NCI-H187 (cell line): ENCODE measurements at places on chromosomes 2 and 18.

DNA sequence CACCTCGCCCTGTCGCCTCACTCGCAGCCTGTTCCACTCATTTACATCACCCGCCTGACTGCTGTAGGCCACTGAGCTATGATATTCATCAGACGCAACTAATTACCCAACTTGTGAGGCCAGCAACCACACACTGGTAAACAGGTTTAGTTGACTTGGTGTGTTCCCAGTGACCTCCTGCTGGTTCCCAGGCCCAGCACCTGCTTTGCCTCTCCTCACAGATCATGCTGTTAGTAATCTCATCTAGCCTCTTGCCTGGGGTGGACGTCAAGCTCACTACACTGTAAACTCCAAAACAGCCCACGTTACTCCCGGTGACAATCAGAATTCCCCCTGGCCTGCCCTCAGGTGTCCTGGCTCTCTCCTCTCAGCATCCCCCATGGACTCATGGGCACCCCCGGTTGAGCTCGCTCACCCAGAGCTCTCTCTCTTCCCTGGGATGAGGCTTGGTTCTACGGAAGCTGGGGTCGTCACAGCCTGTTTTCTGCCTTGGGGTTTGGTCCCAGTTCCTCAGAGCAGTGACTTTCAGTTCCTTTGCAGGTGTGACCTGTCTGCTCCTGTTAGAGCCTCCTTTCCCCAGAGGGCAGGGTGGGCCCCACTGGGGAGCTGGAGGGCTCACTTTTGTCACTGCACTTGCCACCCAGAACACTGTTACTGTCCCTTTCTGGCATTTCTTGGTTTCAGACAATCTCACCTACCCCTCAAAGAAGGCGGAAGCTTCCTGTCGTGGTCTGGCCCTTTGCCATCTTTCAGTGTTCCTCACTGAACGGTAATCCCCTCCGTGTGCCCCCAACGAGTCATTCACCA, 40.3 kb downstream of the INPP5D start:
- no peak for DNase-seq

GRCh38 chr18:32461709-32462272, 8.9 kb downstream of the GAREM1 start:
- DNase-seq: no peak

GRCh38 chr2:7010391-7011054, 93.3 kb downstream of the RNF144A start:
- DNase-seq: no peak

- DNase-seq: no peak
Observed at GRCh38 chr2:177553176-177553884, 160.8 kb downstream of the AGPS start.

DNA sequence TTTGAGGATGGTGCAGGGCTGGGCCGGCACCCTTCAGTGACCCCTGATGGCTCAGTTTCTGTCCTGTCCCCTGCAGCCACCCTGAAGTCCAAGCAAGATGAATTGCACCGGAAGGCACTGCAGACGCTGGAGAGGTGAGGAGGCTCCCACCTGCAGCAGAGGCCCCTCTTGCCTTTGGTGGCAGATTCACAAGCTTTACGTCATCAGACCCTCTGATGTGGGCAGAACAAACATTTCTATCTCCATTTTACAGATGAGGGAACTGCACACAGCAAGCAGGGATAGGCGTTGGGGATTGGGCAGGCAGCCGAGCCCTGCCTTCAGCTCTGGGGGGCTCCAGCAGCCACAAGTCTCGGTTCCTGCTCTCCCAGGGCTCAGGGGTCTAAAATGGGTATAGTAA, 107.7 kb upstream of the MCFD2 start:
- DNase-seq: no peak

GRCh38 chr2:142875652-142876051, 1.8 kb upstream of the KYNU start:
- DNase-seq: no peak

DNA sequence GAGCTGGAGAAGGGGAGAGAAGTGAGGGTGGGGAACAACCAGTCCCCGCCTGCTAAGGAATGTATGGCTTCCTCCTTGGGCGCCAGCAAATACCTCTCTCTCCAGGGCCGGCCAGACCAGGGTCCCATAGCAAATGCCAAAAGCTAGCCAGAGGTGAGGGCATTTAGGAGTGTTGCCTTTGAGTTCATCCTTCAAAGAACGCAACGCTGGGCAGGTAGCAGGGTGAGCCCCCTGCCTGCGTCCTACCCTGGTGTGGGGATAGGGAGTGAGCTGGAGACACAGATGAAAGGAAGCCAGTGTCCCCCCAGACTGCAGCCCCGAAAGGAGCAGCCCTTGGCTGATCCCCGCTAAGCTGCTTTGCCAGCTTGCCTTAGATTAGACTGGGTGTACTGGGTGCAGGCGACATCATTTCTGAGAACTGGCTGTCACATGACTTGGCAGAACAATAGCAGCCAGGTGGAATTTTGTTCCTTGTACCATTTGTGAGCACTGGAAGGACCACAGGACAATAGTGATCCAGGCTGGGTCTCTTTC, 40.4 kb downstream of the KLHL29 start:
- no peak for DNase-seq

- no peak for DNase-seq
Observed at GRCh38 chr18:34866739-34867138, 156.6 kb downstream of the DTNA start.

DNA sequence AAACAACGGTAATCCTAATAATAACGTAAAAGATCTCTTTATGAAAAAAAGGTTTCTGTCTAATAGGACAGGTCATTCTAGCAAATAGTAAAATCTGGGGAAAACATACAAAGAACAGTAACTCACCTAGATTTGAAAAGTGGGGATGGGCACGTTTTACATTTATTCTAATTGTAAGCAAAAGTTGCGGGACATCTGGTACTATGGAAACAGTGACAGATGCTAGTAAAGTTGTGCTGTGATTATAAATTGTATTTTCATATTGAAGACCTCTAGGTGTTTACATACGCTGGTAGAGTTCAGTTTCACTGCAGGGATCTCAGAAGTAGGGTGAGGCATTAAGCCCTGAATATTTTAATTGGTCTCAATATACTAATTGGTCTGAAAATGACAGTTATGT, 422.5 kb downstream of the DPP10 start:
- no peak for DNase-seq

GRCh38 chr18:47895565-47896250, 34.8 kb downstream of the SMAD2 start:
- DNase-seq: no peak

- no peak for DNase-seq
Observed at GRCh38 chr2:112065966-112066365, 10.9 kb downstream of the TMEM87B start.

- DNase-seq: no peak
Observed at GRCh38 chr18:32801228-32801627, 28.4 kb upstream of the KLHL14 start.
